Gastrocnemius medialis (tissue), 4 donors: ENCODE measurements at places on chromosomes 5 and 9.

DNA sequence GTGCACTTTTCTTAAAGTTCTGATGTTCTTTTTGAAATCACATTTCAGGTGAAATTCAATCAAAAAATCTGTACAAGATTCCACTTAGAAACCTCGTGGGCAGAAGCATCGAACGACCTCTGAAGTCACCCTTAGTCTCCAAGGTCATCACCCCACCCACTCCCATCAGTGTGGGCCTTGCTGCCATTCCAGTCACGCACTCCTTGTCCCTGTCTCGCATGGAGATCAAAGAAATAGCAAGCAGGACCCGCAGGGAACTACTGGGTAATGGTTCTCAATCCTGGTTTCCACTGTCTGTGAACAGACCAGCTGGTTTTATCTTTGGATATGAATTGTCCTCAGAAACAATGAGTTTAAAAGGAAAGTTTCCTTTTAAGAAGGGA, 8.1 kb upstream of the SLC2A8 start:
- no peak for DNase-seq

DNA sequence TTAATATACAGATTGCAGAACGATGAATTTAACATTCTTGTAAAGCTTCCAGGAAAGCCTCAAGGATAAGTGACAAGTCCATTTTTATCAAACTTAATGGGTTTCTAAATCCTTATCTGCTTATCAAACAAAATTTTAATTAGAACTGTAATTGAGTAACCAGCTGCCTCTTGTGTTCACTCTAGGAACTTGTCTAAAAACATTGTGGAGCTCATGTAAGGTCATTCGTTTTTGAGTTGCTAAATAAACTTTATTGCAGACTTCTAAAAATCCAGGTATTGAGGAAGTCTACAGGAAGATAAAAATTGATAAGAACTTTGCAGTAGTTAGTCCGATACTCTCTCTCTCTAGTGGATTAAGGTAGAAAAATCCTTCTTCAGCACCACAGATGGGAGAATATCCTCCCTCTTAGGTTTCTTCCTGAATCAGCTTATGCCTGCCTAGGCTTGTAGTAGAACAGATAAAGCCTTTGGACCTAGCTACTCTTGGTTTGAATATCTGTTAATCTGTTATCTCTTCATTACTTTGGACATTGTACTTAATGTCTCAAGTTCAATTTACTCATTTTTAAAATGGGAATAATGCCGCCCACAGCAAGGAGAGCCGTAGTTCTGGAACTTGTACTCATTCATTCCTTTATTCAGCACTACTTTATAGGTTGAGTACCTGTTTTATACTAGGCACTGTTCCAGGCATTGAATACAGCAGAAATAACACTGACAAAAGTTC, 60.0 kb upstream of the DHFR start:
- DNase-seq, result no peak

DNA sequence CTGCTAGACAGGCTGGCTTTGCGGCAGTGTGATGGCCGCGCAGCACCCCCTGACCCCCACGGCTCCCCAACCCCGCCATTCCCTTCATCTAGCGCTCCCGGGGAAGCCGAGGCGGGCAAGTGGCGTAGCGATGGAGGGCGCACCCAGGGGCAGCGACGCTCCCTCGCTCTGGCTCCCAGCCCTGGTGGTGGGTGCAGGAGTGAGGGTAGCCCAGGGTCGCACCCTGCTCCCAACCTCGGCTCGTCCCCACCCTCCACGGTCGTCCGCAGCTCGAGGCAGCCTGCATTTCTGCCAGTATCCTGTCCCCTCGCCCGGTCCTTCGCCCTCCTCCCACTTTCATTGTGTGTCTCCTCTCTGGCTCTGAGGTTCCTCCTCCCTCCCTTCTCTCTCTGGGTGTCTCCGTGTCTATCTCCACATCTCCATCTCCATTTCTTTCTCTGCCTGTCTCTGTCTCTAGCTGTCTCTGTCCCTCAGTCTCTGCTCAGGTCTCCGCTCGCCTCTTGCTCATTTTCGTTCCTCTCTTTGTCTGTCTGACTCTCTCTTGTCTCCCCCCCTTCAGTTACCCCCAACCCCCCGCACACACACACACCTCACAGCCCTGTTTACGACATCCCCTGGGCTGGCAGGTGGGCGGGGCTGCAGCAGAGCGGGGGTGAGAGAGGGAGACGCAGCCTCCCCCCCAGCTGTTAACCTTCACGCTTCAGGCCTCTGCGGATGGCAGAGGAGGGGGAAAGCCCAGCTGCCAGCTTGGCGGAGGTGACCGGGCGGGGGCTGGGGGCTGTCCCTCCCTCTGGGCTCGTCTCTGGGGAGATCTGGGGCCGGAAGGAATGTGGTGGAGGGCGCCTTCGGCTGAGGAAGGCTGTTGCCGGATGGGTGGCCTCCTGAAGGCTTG, 48.7 kb upstream of the PSD2 start:
- no peak for DNase-seq

- DNase-seq, result no peak
Measured at GRCh38 chr9:127175764-127176163, 53.3 kb upstream of the ANGPTL2 start.

DNA sequence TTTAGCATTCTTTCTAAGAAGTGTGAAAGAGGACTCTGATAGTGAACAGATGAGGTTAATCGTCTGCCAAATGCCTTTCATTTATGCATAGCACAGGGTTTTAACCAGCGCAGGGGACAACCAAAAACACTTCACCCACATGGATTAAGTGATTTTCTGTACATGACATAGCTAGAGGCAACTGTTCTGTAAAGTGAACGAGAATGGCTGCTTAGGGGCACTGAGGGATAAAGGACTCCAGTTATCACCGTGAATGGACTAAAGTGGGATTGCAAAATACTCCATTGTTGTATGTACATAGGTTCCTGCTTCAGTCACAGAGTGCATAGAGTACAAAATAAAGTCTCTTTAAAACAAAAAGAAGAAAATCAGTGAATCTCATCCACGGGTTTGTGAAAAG, 456.8 kb downstream of the DMAC1 start:
- no peak for DNase-seq

DNA sequence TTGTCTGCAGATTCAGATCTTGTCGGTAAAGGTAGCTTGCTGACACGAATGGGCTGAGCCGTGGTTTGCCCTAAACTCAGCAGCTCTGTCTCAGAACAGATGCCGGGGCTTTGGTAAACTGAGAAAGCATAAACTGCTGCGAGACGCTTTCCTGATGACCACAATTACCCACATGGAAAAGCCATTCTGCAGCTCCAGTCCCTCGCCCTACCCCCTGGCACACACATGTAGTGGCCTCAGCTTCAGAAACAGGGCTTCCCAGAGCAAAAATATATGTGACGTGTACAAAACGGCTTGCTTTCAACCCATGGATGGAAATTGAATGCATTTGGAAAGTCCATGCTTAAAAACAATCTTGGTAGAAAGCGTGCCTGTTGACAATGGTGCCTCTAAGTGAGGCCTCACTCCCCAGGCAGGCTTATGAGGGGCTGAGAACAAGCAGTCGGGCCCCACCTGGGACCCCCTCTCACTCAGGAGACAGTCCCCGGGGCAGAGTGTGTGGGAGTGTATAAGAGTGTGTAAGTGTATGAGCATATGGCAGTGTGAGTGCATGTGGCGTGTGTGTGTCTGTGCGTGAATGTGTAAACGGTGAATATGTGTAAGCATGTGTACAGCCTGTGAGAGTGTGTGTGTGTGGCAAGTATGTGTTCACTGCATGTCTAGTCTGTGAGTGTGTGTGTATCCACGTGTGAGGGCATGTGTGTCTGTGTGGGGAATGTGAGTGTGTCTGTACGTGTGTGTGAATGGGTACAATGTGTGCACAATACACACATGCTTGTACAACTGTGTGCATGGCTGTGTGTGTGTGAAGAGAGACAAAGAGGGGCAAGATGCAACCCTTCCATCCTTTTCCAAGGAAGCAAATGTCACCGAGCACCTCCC, 88.2 kb upstream of the SMIM23 start:
- no peak for DNase-seq

DNA sequence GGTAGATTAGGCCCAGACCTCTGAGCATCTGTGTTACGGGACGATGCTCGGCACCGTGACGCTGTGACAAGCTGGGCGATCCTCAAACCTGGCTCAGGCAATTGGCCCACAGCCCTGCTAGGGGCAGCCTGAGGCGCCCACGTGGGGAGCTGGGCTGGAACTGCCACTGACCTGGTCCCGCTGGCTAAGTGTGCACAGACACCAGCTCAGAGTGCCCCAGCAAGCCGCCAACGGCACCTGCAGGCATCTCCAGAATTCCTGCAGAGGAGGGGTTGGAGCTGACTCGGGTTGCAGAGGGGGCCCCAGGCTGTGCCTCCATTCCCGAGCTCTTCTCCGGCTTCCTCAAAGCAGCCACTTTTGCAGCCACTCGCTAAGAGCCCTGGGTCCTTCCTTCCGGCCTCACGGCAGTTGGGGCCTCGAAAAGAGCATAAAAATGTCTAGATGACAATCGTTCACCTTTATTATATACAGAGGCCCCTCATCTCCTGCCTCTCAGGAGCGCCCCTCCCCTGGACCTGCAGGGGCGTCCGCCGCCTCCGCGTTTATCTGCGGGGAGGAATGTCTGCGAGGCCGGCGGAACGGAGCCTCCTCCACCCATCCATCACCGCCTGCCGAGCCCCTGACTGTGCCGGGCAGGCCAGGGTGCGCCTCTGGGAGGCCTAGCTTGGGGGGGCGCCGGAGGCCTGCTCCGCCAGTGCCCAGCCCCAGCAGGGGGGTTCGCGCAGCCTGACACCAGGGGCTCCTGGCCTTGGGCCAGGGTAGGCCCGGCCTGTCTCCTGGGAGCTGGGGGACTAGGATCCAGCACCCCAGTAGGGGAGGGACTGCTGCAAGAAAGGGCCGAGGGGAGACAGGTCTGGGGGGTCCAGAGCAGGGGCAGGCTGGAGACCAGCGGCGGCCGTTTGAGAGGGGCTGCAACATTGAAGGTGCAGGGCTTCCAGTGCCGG, 144.9 kb downstream of the BARX1 start:
- no peak for DNase-seq

- DNase-seq, result no peak
Measured at GRCh38 chr9:91770229-91770628, 179.8 kb downstream of the ROR2 start.

DNA sequence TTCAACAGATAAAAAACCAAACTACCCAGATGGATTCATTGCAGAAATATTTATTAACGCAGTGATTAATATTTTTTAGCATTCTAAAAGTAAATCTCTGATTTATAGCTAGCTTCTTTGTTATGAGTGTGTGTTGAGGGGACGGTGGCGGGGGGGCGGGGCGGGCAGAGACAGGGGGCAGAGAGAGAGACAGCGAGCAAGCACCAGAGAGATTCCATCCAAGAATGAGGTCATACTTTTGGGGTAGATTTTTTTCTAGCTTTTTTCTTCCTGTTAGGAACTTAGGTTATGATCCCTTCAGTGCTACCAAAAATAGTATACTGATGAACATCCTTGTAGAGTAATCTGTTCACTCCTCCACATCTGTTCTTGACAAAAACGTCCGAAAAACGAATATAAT, 500 bp upstream of the ZNF883 start:
- DNase-seq, result no peak

- DNase-seq, result no peak
Measured at GRCh38 chr5:14326035-14326903, 183.1 kb downstream of the TRIO start.

DNA sequence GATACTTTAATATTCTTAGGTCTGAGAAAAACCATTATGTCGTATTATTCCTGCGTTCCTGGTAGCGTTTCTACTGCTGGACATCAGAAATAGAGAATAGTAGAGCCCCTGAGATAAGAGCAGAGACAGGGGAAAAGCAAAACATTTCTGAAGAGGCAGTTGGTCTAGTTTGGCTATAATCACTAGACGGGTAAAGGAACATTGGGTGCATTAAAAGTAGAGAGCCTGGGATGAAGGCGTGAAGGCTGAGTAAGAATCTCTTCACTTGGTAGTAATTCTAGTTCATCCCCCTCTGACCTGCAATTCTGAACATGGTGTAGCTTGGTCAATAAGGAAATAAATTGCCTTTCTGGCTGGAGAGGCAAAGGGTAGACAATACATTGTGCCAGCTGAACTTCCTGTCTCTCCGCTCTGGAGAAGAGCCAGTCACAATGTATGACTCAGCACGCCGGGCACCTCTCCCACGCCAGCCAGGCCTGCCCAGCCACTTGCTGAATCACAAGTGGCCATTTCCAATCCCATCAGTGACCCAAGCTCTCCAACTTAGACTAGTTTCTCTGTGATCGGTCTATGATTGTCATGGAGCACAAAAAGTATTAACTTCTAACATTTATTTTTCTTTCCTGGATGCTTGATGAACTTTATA, 75.4 kb downstream of the STK32A start:
- peak; percentile 46 for DNase-seq

- DNase-seq, result no peak
Measured at GRCh38 chr9:93918061-93918460, 37.1 kb downstream of the BARX1 start.

DNA sequence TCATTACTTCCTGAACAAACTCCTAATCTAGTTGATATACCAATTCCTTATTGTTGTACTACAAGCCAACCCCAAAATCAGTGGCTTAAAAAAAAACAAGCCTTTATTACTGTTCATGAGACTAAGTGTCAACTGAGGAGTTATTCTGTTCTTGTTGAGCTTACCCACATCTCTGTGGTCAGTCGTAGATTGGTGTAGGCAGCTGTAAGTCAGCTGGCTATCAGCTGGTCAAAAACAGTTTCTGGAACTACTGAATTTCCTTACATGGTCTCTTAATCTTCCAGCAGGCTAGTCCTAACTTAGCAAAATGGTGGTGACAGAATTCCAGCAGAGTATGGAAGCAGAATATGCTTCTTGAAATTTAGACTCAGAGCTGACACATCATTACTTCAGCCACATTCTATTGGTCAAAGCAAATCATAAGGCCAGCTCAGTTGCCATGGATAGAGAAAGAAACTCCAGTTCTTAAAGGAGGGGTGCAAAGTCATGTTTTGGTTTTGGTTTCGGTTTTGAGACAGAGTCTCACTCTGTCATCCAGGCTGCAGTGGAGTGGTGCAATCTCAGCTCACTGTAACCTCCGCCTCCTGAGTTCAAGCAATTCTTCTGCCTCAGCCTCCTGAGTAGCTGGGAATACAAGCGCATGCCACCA, 386.1 kb upstream of the MPDZ start:
- DNase-seq, result no peak

GRCh38 chr9:111003182-111003581, 35.1 kb downstream of the LPAR1 start:
- DNase-seq, result no peak

GRCh38 chr5:103210952-103211351, 47.6 kb upstream of the MACIR start:
- no peak for DNase-seq

DNA sequence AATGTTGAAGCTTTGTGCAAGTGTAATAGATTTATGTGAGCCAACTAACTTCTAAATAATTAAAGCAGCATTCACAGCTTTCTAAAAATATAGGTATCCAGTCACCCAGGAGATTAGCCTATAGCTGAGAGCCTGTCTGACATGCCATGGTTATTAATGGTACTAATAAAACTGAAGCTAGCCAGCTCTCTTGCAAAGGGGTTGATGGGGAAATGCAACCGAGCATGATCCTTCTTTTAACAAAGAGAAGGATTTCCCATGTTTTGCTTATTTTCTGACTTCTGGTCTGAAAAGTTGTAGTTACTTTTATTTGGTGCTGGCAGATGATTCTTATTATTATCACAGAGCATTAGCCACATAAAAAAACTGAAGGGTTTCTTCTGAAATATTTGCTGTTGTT, 488.7 kb upstream of the CYLC2 start:
- no peak for DNase-seq

GRCh38 chr5:179820483-179821297, at the start of gene SQSTM1:
Gene SQSTM1 (plus strand): TSS chr5:179820905. CDS start chr5:179820937, 32 bp downstream.
- peak; percentile 66 for DNase-seq
